ENCODE measurements at places on chromosomes 1 and 21.

- DNase-seq: no peak
Observed at GRCh38 chr21:31911138-31911907, 38.5 kb downstream of the HUNK start.

DNA sequence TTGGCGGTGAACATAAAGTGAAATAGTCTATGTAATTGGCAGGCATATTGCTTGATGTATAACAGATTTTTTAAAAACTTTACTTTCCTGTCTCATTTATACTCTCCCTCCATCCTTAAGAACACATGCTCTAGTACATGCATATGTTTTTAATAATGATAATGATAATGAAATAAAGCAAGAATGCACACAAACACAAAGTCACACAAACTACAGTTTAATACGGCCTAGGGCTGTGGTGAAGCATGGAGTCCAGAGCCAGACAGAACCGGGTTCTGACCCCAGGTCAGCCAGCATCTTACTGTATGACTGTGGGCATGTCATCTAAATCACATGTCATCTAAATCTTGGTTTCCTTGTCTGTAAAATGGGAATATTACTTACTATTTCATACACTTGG is 324.9 kb upstream of the NFIA start:
- DNase-seq: no peak

DNA sequence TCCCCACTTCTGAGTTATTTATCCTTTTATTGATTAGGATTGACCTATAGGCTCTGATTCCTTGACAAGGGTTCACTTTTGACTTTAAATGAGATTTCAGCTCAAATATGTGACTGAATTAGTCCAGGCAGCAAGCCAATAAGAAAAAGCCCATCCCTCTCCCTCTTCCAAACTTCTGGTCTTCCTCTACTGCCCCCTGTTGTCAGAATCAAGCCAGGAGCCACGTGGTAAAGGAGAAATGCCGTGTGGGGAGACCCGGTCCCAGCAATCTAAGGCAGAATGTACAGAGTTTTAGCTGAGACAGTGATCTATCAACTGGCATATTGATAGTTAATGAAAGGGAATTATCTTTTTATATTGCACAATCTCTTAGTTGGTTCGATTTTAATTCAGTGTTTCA is 5.2 kb downstream of the ADAMTS5 start:
- DNase-seq: no peak

- no peak for DNase-seq
Observed at GRCh38 chr21:38424305-38425019, 73.8 kb downstream of the ERG start.

DNA sequence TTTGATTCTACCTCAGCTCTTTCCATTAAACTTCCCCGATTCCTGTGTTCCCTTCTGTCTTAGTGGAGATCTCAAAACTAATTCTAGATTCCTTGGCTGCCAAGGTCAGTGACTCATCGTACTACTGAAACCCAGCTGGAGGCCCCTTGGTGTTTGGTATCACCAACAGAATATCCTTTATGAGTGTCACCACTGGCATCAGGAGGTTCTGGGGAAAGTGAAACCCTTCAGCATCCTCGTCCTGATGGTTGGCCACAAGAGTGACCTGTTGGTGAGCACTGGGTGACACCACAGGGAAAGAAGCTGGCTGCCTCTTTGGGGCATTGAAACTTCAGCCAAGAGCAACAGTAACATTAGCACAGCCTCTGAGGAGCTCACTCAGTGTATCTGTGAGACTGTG is 9.6 kb downstream of the RAB42 start:
- DNase-seq: no peak

DNA sequence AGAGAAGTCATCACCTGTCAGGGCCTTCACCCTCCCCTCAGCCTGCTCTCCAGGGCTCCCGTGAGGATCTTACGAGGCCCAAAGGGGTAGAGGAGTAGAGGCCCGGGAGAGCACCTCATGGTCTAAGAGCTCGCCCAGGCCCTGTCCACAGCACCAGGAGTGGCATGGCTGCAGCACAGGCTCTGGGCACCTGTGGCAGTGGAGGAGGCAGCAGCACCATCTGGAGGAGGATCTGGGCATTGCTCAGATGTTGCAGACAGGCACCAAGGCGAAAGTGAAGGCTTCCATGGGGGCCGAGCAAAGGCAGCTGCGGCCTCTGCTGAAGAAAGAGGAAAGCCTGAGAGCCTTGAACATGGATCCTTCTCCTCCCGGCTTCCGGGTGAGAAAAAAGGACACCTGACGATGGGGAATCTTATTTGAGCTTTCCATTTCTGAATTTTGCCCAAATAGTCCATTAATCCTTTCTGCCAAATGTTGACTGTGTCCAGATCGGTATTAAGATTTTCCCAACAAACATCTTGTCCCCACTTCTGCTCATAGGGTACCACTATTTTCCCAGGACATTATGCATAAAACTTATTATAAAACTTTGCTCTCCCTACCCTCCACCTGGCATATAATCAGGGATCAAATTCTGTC is 604.7 kb downstream of the PTPRC start:
- peak; percentile 63 for DNase-seq

DNA sequence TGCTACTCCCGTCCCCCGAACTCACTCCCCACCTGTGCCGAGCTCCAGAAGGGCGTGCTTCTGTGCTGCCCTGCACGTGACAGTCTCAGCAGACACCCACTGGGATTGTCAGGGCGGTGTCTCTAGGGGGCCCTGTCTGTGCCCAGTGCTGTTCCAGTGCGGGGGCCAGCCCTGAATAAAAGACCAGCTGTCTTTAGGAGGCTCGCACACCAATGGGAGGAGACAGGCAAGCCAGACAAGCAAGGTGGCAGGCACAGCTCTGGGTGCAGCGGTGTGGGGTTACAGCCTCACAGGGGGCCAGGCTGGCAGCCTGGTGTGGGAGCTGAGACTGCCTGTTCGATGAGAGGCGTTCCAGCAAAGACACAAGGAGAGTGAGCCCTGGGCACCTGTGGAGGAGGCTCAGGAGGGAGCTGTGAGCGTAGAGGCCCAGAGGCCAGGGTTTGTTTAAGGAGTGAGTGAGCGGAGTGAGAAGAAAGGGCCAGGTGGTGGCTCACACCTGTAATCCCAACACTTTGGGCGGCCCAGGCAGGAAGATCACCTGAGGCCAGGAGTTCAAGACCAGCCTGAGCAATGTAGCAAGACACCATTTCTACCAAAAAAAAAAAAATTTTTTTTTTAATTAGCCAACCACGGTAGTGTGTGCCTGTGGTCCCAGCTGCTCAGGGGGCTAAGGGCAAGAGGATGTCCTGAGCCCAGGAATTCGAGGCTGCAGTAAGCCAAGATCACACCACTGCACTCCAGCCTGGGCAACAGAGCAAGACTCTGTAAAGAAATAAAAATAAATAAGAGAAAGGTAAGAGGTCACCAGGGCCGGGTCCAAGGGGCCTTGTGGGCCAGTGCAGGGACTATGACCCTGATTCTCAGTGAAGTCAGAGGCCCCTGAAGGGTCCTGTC is 48.2 kb upstream of the ARHGEF16 start:
- no peak for DNase-seq

GRCh38 chr1:15304708-15305467 is 57.9 kb downstream of the FHAD1 start:
- peak; percentile 75 for DNase-seq

GRCh38 chr1:53558739-53559315 is 99.6 kb downstream of the DMRTB1 start:
- no peak for DNase-seq

- no peak for DNase-seq
Observed at GRCh38 chr1:80064524-80064923, 1058.0 kb upstream of the ADGRL4 start.

DNA sequence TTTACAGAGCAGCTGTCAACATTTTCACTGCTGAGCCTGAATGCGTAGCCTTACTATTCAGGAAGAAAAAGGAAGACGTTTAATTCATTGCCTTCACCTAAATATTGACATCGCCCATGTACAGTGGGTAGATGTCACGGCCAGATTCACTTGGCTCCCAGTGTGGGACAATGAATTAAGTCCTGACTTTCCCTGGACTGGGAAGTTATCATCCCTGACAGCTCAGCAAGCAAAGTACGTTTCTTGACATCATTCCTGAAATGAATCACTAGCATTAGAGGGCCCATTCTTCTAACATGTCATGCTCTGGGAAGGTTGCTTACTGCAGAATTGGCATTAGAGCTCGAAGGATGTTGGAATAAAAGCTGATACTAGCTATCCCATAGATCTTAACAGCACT is 37.8 kb downstream of the LRRC53 start:
- DNase-seq: no peak

DNA sequence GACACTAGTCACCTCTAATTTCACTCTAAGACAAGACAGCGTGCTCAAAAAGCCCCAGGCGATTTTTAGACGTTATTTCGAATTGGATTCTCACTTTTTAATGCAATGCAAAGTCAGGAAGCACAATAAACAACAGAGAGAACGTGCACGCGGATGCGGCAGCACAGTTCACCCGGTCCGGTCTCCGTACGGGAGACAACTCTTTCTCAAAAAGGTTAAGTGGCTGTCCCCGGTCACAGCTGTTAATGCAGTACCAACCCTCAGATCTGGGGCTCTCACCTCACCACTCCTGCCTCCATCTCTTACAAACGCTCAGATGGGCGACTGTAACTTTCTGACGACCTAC is 1.2 kb downstream of the HP1BP3 start:
- DNase-seq: peak; percentile 38

- DNase-seq: no peak
Observed at GRCh38 chr21:21818898-21819297, 820.7 kb downstream of the NCAM2 start.

DNA sequence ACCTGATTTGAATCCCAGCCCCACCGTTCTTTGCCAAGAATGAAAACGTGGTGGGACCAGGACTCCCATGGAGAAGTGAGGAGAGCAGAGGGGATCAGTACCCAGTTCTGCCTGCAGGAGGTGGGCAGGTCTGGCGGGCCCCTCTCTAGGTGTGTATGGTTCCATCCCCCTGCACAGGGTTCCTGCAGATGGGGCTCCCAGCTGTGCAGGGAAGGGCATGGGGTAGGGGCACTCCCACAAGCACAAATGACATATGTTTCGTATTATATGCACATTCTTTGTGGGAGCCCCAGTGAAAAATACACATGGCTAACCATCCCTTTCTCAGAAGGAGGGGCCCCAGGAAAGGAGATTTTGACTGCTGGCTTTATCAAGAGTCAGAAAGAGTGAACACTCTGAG is 144.6 kb downstream of the PLPP3 start:
- no peak for DNase-seq

DNA sequence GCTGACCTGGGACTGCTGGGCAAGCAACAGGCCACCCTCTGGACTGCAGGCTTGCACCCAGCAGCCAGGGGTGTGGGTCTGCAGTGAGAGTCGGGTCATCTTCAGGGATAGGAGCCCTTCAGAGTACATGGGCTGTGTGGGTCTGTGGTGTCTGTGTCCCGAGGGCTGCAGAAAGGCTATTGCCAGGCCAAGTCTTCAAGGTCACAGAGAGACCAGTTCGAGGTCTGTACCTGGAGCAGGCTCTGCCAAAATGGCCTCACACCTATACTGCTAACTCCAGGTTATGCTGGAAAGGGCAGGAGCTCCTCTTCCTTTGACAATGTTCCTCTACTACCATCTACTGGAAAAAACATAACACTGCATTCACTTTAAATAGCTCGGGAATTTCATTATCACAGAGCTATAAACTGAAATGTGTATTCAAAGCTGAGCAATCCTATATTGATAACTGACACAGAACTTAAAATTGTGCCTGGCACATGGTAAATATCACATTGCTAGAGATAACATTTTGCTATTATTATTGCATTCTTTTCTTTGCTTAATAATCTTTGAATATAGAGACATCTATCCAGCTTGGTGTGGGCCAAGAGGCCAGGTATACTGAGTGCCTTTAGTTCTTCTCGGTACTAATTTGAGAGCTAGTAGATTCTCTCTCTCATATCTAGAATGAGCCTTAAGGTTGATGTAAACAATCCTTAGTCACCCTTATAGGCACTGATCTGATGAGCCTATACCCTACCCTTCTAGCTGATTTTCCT is 6.9 kb upstream of the DNAH14 start:
- DNase-seq: no peak

- peak; percentile 93 for DNase-seq
Observed at GRCh38 chr1:9867408-9868243, 42.4 kb downstream of the CTNNBIP1 start.

- DNase-seq: no peak
Observed at GRCh38 chr1:167067904-167068303, 22.3 kb downstream of the GPA33 start.

DNA sequence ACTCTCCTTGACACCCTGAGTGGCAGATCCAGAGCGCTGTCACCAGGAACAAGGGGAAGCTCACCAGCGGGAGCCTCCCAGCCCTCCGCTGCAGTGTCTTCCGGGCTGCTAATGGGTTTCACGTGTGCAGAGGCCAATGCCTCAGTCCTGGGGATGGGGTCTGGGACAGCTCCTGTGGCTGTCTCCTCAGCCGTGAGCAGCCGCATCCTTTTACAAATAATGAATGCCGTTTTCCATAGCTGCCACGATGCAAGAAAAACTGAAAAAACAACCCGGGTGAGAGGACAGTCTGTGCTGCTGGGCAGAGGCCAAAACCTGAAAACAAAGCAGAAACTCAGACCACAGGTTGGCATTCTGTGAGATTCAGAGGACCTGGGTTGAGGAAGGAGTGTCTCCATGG is 212.2 kb upstream of the RAB4A start:
- DNase-seq: no peak

DNA sequence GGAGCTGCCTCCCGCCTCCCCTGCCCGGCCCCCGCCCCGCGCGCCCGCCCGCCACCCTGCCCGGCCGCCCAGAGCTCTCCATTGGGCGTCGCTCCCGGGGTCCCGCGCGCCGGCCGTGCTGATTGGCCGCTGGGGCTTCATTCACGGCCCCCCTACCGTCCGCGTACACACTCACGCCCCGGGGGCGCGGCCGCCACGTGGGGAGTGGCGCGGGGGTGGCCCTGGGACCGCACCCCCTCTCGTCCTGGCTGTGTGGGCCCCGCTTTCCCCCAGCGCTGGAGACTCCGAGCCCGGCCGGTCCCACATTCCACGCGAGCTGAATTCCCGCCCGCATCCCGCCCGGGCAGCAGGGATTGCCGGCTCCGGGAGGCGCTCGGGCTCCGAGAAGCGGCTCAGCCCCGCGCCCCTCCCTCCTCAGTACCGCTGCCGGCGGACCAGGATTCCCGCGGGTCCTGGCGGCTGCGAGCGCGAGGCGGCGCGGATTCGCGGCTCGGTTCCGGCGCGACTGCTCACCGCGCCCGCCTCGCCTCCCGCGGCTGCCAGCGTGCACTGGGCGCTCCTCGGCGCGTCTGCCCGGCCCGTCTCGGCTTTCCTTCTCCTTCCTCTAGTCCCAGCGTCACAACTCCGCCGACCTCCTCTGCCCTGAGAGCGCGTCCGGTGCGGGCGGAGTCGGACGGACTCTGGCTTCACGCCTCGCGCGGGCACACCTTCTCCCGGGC is 450 bp upstream of the POU3F1 start:
- DNase-seq: peak; percentile 86

DNA sequence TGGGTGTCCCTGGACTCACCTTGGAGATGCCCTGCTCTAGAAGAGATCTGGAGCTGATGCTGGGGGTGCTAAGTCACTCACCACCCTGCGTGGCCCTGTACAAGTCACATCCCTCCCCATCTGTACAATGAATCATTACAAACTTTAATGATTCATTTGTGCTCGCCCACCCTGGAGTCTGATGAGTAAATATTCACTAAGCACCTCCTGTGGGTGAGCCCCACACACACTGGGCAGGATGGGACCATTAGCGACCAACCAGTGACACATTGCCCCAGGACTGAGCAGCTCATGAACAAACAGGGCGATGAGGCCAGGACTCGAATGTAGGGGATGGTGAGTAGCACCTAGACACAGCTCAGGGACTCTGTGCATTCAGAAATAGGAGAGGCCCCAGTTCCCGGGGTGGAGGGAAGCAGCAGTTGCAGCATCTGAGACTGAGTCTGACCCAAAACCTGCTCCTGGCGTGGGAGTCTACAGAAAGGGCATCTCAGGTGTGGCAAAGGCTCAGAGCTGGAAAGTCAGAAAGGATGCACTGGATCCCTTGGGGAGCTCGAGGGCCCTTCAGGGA is 18.1 kb upstream of the PDZK1IP1 start:
- no peak for DNase-seq
